ENCODE measurements at places on chromosomes 2 and 18.
A peak's percentile ranks its signal among the peaks of the same experiment; 100 is the strongest.

DNA sequence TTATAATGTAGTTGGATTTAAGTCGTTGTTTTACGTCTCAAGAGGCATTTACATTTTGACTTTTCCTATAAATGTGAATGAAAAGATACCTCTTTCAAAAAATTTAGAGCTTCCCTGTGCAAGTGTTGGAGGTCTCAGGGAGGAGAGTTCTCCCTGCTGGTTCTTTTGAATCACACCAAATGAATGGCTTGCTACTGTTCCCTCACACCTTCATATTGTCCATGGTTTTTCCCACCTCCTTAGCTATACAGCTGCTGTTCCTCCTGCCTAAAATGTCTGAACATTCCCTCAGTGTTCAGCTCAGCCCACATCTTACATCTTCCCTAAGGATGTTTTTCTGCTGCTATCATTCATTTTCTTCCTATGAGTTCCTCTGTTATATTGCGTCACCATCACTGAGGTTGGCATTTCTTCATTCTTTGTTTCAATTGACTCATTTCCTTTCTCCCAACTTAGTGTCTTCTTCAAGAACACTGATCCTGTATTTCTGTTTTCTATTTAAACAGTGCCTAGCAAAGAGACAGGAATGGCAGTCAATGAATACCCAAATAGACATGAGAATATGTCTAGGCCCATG is 46.0 kb downstream of the COX7A2L start:
- no peak for DNase-seq

DNA sequence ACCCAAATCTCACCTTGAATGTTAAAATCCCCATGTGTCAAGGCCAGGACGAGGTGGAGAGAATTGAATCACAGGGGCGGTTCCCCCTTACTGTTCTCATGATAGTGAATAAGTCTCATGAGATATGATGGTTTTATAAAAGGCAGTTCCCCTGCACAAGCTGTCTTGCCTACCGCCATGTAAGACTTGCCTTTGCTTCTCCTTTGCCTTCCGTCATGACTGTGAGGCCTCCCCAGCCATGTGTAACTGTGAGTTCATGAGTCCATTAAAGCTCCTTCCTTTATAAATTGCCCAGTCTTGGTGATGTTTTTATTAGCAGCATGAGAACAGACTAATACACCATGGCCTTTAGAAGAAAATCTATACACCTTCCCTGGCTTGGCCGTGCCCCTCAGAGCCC is 7.4 kb upstream of the MBP start:
- no peak for DNase-seq

DNA sequence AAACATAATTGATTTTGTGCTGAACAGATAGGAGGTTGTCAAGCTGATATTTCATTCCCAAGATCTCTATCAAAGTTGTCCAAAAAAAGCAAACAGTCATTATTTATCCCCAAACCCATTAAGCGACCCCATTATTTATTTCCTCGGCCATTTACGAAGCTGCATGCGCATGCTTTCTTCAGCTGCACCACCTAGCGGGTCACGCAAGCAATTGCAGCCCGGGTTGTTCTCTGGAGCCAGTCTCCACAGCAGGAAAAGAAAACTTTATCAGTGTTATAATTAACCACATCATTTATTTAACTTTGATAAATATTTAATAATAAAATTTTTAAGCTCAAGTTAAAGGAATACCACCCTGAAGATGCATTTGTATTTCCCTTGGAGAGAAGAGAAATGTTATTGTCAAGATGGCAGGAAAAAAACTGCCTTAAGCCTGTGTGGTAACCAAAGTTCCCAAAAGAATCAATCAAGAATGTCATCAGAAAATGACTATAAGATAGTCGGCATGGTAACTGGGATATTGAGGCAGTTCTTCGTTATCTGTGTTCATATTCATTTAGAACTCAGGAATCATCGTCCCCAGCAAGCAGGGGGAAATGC is 304.7 kb downstream of the FBXO15 start:
- peak; percentile 23 for DNase-seq

DNA sequence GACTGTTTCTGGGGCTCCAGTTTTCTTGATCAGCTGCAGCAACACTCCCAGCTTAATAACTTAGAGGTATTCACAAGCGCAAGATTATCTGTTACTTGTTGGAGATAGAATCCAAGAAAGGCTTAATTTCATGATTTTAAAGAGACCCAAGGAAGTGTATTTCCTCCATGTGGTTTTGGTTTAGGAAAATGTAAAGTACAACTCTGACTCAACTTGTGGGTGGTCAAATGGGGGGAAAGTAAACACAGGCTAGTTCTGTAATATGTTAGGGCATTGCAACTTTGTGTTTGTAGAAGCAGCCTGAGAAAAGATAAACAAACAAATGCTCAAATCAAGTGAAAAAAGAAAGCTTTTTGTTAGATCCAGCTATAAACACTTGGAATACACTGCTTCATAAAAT is 90.1 kb upstream of the COL3A1 start:
- DNase-seq = no peak

DNA sequence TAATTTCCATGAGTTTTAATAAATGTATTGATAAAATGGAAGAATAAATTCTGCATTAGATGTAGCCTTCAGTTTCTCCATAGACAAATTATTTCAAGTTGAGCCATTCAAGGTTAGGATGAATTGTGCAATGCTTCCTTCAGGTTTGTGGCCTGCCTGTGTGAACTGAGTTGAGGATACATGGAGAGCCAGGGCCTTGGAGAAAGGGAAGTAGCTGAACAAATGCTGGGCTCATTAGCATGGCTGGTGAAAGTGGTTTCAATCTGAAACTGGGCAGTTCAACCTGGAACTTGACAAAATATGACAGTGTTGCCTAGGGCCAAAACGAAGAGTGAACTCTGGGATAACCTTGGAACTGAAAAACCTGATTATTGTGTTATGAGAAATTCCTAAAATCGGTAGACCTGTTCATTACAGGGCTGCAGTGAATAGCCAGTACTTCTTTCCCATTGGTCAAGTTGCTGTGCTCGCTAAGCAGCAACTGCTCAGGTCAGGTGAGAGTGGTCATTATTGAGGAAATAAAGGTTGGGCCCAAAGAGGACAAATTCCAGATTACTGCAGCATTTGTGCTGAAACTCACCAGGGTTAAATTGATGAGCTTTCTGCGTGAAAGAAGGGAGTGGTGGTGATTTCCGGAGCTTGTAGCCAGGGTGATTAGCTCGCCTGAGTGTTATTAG is 12.7 kb downstream of the INPP1 start:
- DNase-seq = no peak

DNA sequence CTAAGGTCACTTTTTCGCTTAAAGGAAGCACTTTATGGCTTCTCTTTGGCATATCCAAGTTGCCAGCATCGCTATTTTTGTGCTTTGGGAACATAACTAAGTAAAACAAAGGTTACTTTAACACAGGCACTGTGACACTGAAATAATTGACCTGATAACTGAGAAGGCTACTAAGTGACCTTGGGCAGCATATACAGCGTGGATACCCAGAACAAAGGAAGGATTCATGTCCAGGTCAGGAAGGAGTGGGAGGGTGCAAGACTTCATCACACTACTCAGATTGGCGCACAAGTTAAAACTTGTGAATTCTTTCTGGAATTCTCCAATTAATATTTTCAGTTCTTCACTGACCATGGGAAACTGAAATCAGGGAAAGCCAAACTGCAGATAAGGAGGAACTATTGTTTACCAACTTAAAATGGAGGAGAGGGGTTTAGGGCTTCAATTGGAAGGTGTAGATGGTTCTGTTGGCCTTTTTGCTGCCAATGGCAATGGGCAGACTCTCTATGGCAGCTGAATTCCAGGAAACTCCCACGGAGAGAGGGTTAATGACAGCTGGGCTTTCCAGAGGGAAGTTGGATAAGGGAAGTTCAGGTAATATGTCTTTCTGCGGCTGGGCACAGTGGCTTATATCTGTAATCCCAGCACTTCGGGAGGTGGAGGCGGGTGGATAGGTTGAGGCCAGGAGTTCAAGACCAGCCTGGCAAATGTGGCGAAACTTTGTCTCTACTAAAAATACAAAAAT is 45.3 kb downstream of the COMMD1 start:
- no peak for DNase-seq

- peak; percentile 67 for DNase-seq
These were observed 3.5 kb downstream of the ZCCHC2 start for GRCh38 chr18:62526098-62527025.

DNA sequence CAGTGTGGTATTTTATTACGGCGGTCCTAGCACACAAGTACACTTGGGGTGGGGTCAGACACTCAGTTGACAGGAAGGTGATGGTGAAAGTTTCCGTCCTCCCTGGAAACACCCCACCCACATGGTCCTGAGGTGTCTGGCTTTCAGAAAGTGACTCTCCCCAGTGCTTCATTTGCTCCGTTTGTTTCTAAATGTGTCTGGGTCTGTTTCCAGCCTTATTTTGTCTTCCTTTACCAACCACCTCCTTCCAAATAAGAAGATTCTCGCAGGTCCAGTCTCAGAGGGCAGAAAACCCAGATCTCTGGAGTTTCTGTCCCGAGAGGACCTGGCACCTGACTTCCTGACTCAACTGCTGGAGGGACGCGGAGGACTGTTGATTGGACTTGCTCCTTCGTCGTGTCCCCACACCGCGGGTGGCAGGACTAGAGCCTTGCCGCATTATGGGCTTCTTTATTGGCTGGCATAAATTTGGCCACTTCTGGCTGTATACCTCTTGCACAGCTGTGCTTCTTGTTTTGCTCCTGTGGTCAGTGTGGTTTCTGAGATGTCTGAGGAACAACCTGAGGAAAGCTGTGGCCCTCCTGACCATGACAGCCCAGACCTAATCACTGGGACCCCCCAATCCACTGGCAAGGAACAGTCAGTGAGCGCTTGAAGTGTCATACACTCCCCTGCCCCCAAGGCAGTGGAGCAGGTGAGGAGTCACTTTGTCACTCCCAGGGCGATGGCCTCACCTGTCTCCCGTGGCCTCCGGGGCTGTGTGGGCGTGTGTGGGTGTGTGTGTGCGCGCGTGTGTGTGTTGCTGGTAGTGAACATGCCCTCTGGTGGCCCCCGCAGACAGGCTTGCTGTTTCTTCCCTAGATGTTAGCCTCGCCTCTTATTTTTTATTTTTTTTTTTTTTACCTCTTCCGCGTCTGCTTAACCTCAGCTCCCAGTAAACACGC is 45.6 kb downstream of the MEX3C start:
- no peak for DNase-seq

DNA sequence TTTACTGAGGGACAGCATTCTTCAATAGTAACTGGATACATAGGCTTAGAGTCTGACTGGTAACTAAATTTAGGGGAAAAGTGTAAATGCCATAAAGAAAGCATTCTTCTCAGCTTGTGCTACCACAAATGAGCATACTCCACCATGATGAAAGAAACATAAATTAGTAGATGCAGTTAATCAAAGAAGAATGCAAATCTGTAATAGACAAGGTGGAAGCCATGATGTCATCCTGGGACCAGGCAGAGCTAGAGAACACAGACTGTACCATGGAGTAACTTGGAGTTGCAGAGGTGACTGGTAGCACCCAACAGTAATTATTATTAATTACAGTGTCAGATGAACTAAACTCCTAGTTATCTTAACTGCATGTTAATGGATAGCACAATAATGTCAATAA is 51.7 kb downstream of the RBKS start:
- DNase-seq = no peak
